Activated naive CD4-positive, alpha-beta T cell treated with anti-CD3 and anti-CD28 coated beads for 36 hours (primary cell): ENCODE measurements at places on chromosomes 2 and 18.

GRCh38 chr2:205895981-205896655, 189.9 kb downstream of the INO80D start:
- no peak for DNase-seq

DNA sequence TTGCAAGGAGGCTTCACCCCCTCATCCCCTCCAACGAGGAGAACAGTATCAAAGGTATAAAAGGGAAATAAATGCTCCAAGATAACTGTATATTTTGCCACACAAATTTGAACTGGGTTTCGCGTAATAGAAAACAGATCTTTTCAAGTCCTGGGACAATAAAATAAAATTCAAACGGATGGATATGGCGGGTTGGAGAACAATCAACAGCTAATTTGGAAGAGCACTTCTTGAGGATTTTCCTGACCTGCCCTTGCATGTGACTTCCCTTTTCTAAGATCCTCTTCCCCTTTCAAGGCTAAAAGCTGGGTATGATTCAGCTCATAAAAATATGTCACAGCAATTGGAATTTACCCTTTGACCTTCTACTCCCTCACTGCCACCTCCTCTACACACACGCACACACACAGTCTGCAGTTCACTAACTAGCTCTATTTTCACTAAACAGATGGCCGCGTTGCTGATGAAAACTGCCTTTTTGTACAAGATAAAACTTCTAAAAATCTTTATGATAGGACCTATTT, 386.9 kb downstream of the FIGN start:
- no peak for DNase-seq

GRCh38 chr18:71431689-71432088, 1112.5 kb downstream of the CBLN2 start:
- DNase-seq, result no peak

DNA sequence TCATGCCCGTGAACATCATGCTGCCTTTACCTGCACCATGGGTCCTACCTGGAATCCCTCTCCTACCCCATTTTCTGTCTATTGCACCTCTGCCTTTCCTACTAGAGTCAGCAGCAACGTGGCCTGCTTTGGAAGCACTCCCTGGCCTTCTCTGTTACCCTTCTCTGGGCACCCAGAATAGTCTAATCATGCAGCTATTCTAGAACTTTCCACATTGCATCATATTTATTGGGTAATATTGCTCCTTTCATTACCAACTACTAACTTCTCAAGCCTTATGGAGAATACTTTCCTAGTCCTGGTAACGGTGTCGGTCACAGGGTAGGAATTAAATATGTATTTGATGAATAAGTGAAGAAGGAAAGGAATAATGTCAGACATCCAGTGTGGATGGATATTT, 33.3 kb upstream of the CREG2 start:
- DNase-seq, result no peak

- no peak for DNase-seq
Measured at GRCh38 chr18:26531605-26532298, 16.6 kb downstream of the KCTD1 start.

- DNase-seq, result no peak
Measured at GRCh38 chr2:104051766-104052165, 802.1 kb upstream of the POU3F3 start.

DNA sequence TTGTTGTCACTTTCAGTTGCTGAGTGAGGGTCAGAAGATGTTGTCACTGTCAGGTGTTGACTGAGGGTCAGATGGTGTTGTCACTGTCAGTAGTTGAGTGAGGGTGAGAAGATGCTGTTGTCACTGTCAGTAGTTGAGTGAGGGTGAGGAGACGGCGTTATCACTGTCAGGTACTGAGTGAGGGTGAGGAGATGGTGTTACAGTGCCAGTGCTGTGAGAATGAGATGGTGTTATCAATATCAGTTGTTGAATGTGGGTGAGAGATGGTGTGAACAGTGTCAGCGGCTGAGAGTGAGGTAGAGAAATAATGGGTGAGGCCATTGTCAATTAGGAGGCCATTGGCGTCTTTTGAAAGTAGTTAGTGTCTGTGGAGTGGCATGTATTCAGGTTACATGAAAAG, 1.6 kb upstream of the ATP9B start:
- no peak for DNase-seq

GRCh38 chr18:48328473-48329210, 80.5 kb downstream of the ZBTB7C start:
- no peak for DNase-seq

DNA sequence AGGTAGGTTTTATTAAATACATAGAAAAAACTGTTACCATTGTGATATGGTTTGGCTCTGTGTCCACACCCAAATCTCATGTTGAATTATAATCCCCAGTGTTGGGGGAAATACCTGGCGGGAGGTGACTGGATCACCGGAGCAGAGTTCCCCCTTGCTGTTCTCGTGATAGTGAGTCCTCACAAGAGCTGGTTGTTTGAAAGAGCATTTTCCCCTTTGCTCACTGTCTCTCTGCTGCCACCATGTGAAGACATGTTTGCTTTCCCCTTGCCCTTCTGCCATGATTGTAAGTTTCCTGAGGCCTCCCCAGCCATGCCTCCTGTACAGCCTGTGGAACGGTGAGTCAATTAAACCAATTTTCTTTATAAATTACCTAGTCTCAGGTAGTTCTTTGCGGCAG, 352.7 kb upstream of the SLC39A10 start:
- DNase-seq, result peak; percentile 10

- DNase-seq, result no peak
Measured at GRCh38 chr2:127413782-127414637, 4.2 kb upstream of the PROC start.

DNA sequence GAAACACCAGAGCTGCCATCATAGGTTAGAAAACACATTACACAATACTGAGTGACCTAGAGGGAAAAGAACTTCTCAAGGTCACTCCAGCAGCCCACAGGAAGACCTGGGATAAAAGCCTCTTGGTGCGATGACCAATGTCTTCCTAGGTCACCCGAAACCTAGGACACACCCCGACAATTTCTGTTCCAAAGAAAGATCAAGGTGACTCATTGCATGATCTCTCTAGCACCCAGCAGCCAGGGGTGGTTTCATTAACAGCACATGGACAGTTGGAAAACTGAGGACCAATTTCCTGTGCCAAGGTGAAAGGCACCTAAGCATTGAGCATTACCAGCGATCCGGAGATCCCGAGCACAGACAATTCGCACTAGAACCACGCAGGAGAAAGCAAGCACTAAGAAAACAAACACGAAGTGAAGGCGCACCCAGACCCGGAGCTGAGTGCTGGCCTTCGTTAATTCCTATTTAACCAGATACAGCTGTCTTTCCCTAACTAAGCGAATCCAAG, 1.5 kb downstream of the CACNB4 start:
- no peak for DNase-seq

DNA sequence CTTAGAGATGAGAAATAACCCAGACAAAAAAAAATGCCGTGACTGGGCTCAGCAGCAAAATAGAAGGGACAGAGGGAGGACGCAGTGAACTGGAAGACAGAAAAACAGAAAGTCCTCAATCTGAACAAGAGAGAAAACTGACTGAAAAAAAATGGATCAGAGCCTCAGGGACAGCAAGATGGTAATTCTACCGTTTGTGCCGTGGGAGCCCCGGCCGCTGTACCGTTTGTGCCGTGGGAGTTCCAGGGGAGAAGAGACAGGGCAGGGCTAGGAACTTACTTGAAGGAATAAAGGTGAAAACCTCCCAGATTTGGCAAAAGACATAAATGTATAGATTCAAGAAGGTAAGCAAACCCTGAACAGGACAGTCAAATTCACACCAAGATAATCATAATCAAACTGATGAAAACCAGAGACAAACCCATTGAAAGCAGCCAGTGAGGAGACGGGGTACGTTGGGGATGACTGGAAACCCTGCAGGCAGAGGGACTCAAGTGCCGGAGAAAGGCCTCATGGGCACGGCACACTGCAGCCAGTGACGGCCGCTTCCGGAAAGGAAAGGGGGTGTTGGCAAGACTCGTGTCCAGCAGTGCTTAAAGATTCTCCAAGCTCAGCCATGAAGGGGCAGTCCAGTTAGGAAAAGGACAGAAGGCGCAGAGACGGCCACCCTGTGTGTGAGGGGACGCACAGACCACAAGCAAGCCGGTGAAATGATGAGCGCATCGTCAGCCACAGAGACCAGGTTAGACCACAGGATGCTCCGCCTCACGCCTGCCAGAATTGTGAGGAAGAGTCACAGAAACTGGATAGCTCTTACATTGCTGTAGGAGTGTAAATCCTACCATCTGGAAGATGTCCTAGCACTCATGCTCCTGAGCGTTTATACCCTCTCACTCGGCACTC, 40.0 kb upstream of the NFATC1 start:
- no peak for DNase-seq

DNA sequence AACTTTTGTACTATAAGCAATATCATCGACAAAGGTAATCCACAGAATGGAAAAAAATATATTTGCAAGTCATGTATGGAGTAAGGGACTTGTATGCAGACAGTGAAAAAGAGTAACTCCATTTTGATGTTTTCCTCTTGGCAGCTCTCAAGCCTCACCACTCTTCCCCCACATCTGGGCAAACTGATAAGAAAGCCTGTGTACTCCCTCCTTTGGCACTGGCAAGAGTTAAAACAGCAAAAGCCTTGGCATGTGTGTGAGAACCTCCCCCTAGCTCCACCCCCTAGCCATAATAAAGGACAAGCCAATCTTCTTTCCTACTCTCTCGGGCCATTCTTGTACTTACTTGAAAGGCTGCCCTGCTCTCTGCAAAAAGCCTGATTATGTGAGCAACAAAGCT, 335.2 kb downstream of the LRATD1 start:
- DNase-seq, result no peak

DNA sequence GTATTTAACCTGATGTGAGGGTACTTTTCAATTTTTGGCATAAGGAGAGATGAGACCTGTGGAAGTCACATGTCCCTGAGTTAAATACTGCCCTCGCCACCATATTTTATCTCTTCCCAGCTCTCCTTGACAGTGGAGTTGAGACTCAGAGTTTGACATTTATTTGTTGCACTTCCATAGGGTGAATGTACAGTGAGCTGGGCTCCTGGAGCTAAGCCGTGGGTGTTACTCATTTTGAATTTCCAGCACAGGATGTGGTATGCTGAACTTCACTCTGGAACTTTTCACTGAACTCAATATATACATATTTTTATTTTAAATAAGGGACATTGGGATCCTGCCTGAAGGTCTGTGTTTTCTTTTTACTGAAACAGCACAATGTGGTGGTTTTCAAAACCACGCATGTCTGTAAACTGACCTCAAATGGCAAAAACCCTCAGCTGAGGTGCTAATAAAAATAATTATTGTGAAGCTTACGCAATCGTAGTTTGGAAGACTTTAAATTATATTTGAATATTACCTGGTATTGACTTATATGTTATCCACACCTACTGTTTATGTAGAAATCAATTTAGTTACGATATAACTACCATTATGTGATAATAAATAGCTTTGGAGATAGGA, 12.1 kb downstream of the RNF144A start:
- no peak for DNase-seq

DNA sequence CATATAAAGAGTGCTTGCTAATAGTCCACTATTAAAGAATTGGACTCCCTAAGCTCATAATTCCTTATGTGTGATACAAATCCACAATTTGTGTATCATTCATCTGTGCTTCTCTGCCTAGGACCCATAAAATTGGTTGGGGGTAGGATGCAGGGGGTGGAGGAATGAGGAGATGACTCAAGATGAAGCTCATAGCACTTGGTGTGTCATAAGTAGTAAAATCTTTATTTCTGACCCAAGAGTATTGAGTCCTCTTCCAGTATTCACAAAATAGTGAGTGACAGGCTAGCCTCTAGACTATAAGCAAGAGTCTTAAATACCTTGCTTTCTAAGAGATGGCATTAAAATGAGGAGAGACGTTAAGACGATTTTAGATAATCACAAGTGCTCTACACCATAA, 390.9 kb upstream of the CDH19 start:
- no peak for DNase-seq

DNA sequence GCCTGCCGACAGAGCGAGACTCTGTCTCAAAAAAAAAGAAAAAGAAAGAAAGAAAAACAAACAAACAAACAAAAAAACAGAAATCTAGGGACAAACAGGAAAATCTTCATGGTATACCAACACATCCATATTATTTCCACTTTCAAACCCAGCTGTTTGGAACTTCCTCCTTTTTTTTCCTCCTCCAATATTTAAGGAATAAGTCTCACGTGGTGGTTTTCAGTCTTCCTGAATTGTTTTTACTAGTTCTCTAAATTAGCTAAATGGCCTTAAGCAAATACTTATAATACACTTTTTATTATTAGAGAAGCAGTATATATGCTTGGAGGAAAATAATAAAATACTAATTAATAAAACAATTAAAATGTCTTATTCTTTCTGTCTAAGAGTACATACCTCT, 48.7 kb upstream of the GLS start:
- DNase-seq, result no peak

- peak; percentile 84 for DNase-seq
Measured at GRCh38 chr2:241863536-241863954, 4.9 kb upstream of the PDCD1 start.

DNA sequence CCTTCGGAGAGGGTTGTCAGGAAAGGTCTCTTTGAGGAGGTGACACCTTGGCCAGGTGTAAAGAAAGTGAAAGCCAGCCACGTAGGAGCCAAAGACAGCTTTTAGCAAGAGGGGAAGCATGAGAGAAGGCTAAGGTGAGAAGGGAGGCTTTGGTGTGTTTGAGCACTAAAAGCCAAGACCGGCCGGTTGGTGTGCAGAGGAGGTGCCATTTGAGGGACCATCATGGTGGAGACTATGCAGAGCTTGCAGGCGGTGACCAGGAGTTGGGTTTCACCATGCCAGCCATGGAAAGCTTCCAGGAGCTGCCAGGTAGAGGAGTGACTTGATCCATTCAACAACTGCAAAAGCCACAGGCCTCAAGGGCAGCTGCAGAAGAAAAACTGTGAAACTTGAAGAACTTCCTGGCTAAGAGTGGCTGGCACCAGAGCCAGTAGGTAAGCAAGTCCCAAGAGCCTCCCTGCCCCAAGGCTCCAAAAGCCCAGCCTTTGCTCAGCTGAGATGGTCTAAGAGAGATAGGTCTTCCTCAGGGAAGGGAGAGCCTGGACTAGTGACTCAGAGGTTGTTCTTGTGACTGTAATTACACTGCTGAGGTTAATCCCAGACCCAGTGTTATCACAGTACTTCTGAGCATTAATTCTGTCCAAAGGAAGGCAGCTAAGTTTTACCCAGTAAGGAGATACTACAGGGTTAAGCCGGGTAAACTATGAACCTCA, 319.0 kb downstream of the BCL11A start:
- DNase-seq, result no peak

GRCh38 chr2:112841295-112842044, 4.9 kb upstream of the IL1B start:
- DNase-seq, result no peak

DNA sequence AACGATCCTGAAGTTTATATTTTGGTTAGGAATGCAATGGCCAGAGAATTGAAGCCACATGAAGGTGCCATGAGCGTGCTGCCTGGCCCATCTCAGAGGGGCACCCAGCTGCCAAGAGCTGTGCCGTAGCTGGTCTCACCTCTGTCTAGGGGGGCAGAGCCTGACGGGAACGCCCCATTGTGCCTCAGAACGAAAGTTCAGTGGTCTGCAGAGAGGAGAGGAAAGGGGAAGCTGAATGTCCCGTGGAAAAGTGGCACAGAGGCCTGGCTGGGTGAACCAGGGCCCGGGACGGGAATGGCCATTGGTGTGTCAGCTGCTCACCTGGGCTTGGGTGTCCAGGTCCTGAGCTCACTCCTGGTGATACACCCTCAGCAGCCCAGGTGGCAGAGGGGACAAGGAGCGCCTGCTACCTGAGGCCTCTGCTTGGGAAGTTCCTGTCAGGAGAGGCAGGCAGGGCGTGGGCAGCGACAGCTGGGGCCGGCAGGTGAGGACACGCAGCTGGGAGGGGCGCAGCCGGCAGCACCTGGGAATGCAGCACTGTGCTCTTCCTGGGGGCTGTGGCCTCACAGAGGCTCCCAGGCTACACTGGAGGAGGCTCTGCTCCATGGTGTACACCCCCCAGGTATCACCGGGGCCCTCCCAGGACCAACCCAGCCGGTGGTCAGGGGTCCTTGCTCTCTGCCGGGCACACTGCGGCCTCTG, 67.3 kb downstream of the PARD6G start:
- no peak for DNase-seq
